ENCODE measurements at places on chromosomes 16 and 17.

- no peak for DNase-seq
Observed at GRCh38 chr16:80038566-80038965, 438.0 kb upstream of the MAF start.

GRCh38 chr17:74094651-74095050, 108.8 kb upstream of the RPL38 start:
- DNase-seq: no peak

DNA sequence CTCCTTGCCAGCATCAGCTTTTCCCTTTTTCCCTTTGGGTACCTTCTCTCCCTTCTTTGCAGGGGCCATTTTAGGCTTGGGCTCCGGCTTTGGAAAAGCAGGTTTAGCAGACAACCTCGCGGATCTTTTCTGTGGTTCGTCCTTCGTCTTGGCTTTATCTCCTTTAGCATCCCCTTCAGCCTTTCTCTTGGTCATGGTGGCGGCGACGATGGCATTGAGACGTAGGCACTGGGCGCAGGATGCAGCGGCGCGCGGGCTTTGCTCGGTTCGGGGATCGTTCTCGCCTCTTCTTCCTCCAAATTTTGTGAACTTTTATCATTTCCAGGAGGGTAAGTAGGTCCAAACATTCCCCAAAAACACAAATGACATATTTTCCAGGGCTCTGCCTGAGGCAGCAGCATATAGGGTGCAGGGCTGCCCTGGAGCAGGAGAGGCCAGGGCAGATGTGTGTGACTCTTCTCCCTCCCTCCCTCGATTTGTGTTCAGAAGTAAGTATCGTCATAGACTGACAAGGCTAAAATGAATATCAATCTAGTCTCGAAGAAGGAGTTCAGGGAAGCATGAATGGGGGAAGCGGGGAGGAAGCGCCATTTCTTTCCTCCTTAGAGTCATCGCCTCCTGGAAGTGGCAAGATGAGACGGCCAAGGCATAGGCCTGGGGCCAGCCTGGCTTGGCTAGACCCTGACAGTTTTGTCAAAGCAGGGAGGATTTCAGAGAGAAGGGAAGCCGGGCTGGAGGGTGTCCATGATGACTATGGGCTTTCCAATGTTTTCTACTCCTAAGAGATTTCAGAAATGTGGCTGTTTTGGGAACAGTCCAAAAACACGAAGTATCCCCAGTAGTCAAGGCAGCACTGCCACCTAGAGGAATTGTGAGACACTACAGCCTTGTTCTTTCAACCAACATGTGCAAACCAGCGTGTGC, 13.2 kb downstream of the CHCT1 start:
- DNase-seq: peak; percentile 19

DNA sequence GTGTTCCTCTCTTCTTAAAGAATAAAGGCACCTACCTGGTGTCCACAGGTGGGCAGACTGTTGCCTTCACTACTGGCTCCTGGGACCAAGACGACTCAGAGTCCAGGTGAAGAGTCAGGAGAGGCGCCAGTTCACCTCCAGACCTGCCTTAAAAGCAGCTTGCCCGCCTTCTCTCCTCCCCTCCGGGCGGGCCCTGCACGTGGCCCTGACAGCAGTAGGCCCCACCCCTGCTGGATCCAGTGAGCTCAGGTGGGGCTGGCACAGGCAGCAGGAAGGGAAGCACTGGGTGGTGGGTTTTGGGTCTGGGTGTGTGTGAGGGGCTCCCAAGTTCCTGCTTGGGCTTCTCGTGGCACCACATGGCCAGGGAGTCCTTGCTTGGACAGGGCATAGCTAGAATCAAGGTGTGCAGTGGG, at the start of gene TNS4:
TNS4 (minus strand) TSS at position 125 of the 413 bp plus-strand sequence. CDS start 5,198 bp downstream, outside the sequence.
- no peak for DNase-seq

DNA sequence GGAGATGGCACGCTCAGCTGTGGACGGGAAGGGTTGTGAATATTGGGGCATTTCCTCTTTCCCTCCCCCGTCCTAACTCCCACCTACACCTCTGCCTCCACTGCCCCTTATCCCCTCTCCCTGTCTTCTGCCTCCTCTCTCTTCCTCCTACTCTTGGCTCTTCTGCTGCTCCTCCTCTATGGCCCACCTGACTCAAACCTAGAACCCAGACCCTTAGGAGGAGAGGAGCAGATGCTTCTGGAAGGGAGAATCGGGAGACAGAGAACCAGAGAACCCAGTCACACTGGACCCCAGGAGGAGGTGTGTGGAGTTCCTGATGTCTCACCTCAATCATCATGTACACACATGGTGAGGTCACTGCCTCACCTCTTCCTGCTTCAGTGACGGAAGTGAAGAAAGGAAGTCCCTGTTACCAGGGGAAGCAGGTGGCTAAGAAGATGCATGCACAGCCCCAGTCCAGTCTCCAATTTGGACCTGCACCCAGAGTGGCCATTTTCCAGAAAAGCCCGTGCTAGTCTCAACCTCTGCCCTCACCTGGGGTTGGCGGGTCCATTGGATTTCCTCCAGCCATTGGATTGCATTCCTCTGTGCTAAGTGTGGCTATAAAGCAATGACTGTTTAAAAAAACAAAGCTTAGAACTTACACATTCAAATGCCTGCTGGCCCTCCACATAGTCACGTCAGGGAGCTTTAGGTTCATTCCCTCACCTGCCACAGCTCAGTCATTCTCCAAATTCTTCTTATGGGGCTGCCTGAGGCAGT, 4.0 kb downstream of the RNF222 start:
- no peak for DNase-seq

DNA sequence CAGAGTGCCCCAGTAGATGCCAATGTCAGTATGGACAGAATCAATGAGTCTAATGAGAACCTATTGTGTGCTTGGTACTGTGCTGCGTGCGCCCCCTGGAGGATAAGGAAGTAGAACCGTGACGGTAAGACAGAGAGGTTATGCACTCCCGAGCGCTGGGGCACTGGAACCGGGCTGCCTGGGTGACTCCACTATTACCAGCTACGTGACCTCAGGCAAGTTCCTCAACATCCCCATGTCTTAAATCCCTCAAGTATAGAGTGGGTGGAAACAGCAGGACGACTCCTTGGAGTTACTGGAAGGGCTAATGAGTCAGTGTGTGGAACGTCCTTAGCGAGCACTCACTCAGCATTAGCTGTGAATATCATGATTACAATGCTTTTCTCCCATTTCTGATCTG, 16.2 kb downstream of the CHST4 start:
- DNase-seq: no peak

DNA sequence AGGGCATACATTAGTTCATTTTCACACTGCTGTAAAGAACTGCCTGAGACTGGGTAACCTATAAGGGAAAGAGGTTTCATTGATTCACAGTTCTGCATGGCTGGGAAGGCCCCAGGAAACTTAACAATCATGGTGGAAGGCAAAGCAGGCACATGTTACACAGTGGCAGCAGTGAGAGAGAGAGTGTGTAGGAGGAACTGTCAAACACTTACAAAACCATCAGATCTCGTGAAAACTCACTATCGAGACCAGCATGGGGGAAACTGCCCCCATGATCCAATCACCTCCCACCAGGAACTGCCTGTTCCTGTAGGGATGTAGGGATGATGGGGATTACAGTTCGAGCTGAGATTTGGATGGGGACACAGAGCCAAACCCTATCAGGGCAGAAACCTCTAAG, 17.2 kb downstream of the NUBP1 start:
- no peak for DNase-seq

- DNase-seq: no peak
Observed at GRCh38 chr17:75144816-75145512, 9.3 kb downstream of the JPT1 start.

DNA sequence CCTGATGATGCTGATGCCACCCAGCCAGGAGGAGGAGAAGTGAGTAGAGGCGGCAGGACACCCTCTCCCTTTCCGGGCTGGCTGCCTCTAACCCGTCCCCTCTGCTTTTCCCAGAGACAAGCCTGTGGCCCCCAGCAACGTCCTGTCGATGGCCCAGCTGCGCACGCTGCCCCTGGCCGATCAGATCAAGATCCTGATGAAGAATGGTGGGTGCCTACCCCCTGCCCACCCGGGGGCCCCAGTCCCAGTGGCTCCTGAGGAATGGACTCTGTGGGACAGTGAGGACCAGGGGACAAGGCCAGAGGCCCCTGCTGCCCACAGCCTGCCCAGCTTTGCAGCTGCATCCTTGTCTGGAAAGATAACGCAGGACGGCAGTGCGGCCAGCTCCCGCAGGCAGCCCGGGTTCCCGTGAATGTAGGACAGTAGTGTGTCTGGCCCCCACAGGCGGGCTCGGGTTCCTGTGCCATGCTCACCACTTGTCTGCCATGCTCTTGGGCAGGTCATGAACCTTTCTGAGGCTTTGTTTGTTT, 19.9 kb downstream of the POLR3E start:
- DNase-seq: no peak

DNA sequence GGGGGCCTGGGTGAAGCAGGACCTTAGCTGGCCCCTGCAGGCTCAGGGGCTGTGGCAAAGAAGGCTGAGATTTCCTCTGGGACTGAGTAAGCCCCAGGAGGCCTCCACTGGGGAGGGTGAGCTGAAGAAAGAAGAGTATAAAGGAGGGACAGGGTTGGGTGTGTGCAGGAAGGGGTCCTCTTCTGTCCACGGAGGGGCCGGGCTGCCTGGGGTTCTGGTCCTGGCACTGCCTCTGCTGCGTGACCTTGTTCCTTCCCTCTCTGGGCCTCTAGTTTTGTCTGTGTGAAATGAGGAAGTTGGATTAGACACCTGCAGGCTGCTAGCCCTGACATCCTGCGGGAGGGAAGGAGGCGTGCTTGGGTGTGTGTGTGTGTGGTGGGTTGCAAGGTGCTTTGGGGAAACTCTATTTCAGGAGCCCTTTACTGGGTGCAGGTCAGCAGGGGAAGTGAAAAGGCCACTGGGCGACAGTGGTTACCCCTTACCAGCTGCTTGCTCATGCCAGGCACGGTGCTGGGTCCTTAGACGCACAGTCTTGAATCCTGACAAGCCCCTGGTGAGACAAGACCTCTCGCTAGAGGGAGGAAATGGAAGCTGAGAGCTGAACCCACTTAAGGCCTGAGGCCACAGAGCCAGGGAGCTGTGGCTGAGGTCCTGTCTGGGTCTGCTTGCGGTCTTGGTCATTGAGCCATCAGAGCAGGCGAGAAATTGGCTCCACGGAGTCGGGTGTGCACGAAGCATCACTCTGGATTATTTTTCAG, 60.7 kb downstream of the OR1D5 start:
- no peak for DNase-seq

DNA sequence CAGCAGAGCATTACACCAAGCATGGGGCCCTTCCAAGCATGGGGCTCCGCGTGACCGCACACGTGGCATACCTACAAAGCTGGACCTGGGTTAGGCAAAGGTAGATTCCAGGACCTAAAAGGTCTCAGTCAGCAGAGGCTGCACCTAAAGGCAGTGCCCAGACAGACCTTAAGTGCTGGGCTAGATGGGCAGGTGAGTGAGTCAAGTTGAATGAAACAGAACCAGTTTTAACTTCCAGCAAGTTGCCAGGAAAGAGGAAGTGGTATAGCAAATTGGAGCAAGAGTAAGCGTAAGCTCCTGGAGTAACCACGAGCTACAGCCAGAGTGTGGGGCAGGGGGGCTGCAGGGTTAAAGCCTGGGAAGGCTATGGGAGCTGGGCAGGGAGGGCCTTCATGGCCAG, 49.5 kb downstream of the SRCIN1 start:
- no peak for DNase-seq

- no peak for DNase-seq
Observed at GRCh38 chr17:13572581-13572980, 29.1 kb downstream of the HS3ST3A1 start.

GRCh38 chr16:57941016-57941664, 29.8 kb downstream of the CNGB1 start:
- no peak for DNase-seq

GRCh38 chr17:39928858-39929645, 1.5 kb downstream of the LRRC3C start:
- DNase-seq: no peak

DNA sequence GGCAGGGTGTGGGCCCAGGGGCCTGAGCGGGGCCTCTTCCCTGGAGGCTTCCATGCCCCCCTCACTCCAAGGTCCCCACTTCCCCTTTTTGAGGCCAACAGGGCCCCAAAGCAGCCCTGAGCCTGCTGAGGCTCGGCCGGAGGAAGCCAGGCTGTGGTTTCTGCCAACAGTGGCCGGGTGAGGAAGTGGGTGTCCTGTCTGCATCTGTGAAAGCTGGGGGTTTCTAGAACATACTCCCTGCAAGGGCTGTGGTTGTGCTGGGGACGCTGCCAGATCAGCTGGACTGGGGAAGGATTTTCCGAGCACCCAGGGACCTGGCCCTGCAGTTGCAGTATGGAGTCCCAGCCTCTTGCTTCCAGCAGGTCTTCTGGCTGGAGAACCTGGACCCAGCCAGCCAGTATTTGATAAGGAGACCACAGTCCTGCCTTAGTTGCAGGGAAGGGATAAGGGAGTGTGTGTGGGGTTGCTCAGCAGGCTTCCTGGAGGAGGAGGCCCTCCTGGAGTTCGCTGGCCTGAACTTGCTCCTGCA, 15.7 kb downstream of the ADCY7 start:
- peak; percentile 31 for DNase-seq

DNA sequence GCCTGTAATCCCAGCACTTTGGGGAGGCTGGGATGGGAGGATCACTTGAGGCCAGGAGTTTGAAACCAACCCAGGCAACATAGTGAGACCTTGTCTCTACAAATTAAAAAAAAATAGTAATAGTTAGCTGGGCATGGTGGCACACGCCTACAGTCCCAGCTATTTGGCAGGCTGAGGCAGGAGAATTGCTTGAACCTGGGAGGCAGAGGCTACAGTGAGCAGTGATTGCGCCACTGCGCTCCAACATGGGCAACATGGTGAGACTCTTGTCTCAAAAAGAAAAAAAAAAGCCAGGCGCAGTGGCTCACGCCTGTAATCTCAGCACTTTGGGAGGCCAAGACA, 56.9 kb upstream of the MRTFB start:
- no peak for DNase-seq

- DNase-seq: no peak
Observed at GRCh38 chr16:372302-372983, 2.1 kb upstream of the MRPL28 start.

Data from stimulated activated CD8-positive, alpha-beta memory T cell treated with anti-CD3 and anti-CD28 coated beads, Interleukin-2, amount 100 ng/mL, for 1 hour (primary cell).